ENCODE measurements at places on chromosomes 16 and 17.

DNA sequence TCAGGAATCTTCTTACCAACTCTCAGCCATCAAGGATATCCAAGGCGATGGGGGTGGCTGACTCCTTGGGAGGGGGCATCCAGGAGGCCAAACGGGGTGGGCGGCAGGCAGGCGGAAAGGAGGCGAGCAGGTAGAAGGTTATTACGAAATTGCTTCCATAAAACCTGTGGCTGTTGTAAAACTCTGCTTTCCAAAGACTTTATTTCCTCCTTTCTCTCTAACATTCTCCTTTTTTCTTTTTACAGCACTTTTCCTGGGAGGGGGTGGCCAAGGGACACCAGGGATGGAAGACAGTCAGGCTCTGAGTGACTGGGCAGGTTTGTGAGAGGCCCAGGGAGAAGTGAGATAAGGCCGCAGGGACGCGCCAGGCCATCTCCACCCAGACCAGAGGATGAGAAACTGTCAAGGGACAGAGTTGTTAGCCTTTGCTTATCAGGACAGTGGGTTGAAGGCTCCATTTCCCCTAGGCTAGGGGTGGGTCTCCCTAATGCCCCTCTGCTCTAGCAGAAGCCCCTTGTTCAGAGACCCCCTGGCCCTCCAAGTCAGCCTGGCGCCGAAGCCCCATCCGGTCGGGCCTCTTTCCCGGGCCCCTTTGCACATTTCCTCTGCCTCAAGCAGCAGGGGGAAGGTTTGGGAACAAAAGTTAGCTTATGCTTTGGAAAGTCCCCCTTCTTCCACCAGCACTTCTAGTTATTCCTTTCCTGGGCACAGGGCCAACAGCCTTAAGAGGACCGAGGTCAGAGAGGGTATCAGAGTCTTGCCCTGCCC lies 5.0 kb upstream of the HOXB9 start:
- no peak for DNase-seq

DNA sequence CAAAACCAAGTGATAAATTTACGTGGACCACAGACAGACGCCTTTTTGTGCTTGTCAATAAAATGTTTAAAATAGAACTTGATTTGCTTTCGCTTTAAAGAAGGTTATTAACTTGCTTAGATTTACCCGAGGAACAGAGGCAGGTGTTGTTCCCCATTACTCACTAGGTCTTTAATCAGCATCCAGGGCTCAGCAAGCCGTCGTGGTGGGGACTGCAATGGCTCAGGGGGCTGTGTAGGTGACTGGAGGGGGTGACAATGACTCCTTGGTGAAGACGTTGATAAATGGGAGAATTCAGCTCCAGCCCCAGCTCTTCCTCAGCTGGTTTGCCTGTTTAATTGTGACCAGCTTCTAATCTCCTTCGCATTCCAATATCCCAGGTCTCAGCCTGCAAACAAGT lies 231.4 kb downstream of the TMEM114 start:
- no peak for DNase-seq

- DNase-seq = peak; percentile 8
Measured at GRCh38 chr17:320809-321385, 31.7 kb downstream of the RPH3AL start.

DNA sequence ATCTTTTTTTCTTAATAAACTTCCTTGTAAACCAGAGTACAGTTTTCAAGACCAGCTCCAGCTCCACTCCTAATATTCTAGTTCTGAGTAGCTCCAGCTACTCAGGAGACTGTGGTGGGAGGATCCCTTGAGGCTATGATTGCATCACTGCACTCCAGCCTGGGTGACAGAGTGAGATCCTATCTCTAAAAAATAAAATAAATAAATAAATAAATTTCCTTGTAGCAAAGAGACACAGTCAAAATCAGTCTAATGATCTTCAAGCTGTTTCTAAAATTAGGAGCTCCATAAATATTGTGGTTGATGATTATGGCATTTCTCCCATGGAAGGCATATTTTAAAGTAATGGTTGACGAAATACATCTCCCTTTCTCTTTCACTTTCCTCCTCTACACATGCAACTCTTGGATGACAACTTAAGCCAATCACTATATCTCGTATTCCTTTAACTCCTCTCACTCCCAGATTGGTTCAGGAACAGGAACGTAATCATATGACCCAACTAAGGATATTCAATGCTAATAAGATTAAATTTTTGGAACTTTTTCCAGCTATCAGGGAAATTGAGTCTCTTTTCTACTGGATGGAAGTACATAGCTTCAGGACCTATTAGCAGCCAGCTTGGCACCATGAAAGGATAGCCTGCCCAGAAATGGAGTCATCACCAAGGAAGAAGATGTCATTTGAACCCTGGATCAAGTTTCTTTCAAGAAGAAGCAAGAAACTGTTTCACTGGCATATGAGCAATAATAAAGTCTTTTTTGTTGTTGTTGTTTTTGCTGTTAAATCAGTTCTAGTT lies 42.1 kb upstream of the TAOK1 start:
- no peak for DNase-seq

- no peak for DNase-seq
Measured at GRCh38 chr17:74239172-74239571, 25.8 kb downstream of the TTYH2 start.

- DNase-seq = no peak
Measured at GRCh38 chr17:70050931-70051330, 24.1 kb upstream of the KCNJ16 start.

DNA sequence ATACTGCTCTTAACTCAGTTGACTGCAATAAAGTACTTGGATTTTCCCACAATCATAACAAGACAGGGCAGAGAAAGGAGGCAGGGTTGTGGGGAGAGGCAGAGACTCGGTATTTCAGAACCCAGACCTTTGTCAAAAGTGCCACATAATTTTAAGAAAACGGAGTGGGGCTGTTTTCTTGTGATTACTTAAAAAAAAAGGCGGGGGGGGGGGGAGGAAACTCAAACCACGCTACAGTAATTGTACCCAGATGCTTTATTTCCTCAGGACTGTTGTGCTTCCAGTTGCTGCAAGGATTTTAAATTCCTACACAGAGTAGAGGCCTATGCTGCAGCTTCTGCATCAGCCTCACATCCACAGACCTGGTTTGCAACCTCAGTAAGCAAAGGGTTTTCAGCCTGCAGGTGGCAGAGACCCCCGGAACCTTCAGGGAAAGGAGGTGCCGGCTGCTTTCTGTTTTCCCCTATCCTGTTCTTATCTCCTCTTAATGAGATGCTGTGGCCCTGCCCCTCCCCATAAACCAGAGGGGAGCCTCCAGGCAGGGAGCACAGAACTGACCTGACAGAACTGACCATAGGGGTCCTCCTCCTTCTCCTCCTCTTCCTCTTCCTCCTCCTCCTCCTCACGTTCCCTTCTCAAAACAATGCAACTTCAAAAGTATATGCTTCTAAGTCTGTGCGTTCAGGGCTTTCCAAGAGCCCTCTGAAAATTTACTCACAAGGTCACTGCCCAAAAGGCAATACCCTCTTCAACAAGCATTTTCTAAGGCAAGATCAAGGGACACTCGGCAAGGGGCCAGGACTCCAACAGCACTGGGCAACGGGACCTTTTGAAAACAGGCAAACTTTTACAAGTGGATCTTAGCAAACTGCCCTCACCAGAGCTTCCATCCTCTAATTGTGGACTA lies 7.5 kb downstream of the AXIN2 start:
- no peak for DNase-seq

DNA sequence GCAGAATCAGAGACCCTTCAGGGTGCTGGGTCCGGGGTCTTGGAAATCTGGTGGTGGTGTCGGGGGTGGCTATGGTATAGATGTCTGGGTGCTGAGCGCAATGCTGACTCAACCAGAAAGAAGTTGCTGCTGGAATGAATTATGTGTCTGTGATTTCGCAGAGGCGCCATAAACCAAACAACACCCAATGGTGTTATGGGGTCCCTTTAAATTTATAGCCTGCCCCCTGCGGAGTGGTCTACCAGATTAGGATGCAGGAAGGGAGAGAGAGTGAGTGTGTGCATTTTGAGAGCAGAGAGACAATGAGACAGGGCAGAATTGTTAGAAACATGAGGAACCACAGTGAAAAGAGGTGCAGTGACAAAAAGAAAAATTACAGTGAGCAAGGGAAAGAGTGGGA lies 100.7 kb upstream of the CDH11 start:
- DNase-seq = no peak

GRCh38 chr17:36894925-36895324 lies 42.4 kb upstream of the LHX1 start:
- no peak for DNase-seq

GRCh38 chr17:76499267-76499667 lies 2.0 kb downstream of the RHBDF2 start:
- no peak for DNase-seq

DNA sequence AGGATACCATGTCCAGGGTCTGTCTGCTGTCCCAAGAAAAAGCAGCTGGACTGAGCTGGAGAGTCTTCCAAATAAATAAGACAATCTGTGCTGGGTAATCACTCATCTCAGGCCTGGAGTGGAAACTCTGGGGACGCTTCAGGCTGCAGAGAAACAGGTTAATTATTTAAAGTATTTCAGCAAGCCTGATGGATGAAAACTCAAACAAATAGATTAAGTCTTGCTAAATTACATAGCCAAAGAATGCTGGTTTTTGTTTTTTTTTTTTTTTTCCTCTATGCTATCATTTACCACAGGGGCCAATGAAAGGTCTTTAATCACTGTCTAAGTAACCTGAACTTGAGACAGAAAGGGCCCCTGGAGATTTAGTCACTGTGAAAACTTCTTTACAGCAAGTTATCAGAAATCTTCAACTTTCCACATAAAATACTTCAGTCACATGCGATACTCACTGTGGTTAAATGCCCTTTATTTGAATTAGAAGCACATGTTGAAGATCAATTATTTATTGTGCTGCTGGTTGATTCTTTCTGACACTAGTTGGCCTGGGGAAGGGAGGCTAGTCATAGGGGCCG lies 31.0 kb upstream of the KCNJ2 start:
- DNase-seq = no peak

DNA sequence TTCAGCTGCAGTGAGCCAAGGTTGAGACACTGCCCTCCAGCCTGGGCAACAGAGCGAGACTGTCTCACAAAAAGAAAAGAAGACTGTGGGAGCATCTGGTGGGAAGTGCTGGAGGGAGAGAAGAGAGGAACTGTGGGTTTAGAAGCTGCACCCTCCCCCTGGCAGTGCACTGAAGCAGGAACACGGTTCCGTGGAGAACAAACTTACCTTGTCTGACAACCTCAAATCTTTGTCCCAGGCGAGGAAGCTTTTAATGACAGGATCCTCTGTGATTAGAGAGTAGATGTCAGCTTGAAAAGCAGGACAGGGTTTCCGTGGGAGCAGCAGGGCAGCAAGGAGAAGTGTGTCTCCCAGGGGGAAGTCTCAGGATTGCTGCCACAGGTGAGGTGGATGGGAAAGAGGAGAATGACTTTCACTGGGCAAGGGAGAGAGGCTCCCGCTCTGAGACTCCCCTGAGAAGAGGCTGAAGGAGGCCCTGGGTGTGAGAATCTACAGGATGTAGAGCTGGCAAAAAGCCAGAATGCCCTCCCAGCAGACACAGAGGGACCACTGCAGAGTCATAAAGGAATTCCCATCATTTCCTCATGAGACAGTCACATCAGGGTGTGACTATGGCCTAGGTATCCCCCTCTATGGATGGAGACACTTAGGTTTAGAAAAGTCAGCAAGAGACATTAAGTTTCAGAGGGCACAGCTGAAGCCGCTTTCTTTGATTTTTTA lies 22.9 kb downstream of the PRR11 start:
- DNase-seq = no peak

DNA sequence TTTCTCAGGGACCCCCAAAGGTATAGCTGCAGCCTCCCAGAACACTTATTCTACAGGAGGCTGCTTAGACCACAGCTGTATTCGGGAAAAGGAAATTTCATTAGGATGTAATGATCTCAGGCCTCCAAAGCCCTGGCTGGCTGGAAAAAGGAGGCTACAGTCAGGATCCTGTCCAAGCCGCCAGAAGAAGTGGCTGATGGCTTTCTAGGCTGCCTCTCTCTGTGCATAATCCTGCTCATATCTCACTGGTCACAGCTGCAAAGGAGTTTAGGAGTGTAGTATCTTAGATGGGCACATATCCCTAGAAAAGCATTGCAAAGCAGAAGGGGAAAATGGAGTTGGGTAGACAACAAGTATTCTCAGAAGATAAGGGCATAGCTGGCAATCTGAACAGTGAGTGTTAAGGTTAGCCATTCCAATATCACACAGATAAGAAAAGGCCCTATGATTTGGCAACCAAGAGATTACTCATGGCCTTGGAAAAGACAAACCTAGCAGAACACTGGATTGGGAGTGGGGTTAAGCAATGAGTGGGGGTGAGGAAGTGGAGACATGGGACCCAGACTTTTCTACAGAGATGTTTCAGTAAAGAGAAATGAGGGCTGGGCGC lies 26.0 kb upstream of the PRKCA start:
- DNase-seq = no peak

DNA sequence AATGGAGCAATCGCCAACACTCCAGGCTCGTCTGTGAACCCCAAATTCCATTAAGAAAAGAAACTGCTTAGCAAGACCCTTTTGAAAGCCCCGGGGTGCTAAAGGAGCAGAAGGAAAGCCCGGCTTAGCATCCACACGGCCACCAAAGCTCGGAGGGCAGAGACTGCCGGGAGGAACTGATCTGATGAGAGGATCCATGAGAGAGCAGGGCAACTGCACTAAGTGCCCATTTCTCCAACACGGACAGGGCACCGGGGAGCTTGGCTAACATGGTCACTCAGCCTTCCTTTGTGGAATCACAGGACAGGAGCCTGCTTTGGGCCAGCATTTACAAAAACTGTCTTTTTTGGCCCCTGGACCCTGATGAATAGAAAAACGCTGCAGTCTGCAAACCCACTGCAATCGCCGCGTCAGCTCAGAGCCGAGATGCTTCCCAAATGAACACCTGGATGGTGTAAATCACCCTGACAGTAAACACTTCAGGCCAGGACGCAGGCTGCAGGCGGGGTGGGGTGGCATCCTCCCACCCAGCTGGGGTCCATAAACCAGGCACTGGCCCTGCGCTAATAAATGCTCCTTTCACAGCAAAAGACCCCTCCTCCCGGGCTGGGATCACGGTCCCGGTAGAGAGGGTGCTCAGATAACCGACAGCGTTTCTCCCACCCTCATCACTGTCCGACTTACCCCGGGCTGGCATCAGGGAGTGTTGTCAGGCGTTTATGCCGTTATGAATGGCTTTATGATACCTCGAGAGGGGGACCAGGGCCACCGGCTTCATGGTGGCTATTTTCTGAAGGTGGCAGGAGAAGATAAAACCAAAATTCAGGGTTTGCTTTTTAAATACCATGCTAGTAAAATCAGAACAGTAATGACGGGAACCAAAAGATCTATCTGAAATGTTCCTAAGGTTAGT lies 299.5 kb downstream of the IRF8 start:
- DNase-seq = no peak
